Activated T-helper 2 cell treated with anti-CD3 and anti-CD28 coated beads, Interferon-gamma antibody, Interleukin-2, Interleukin-4, amounts not matched to agents 10 μg/mL and 5 μg/mL and 100 μg/mL, durations not matched to agents 14 hours and 24 hours and 36 hours (primary cell): ENCODE measurements at places on chromosomes 6 and 20. TPM values are rescaled to one million over a fixed set of nuclear protein-coding genes. Genes with fewer than 3 reads are reported as not detected.

TULP1 gene
- total RNA-seq, result not detected in 2 replicates

TENT5A gene
- total RNA-seq, result 0.50 and 0.53 TPM in 2 replicates

RPS10 gene
- total RNA-seq, result 1,642 and 1,684 TPM in 2 replicates

SUMO4 gene
- 7.7 and 7.8 TPM in 2 replicates for total RNA-seq

CCR6 gene
- not detected in 2 replicates for total RNA-seq

KCNG1 gene
- 2.2 and 2.3 TPM in 2 replicates for total RNA-seq

VWA7 gene
- 5.6 and 5.9 TPM in 2 replicates for total RNA-seq

PNPLA1 gene
- total RNA-seq, result not detected in 2 replicates

ASIP gene
- not detected in 2 replicates for total RNA-seq

WFDC5 gene
- total RNA-seq, result not detected in 2 replicates

DNA sequence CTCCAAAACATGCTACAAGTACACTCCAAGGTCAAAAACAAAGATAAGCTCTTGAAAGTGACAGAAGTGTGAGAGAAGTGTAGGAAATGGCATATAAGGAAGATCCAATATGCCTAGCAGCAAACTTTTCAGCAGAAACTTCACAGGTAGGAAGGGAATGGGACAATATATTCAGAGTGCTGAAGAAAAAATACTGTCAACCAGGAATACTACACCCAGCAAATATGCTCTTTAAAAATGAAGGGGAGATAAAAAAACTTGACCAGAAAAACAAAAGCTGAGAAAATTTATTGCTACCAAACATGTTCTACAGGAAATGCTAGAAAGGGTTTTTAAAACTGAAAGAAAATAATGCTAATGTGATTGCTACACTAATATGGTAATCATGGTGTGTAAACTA is 46.2 kb downstream of the THBS2 start:
- DNase-seq, result no peak

DNA sequence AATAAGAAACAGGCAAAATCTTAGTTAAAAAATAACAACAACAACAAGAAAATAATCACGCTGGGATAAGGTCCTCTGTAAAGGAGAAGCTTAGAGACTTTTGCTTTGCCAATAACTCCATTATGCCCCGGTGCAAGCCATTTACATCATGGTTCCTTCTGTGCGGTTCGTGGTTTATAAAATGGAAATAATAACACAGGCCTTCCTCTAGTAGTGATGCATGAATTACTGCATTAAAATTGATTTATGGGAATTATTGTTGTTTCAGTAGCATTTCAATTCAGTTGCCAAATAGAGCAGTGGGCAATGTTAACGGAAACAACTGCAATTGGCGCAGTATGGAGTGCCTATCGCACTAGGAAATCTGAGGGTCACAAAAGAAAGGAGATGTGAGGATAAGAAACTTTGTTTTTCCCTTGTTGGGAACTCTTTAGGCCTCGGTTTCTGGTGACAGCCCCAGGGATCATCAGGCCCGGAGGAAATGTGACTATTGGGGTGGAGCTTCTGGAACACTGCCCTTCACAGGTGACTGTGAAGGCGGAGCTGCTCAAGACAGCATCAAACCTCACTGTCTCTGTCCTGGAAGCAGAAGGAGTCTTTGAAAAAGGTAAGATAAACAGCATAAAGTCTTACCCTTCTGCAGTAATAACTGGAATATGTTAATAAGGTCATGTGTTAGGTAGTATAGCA is 1.1 kb downstream of the CD109 start:
- DNase-seq, result no peak

DNA sequence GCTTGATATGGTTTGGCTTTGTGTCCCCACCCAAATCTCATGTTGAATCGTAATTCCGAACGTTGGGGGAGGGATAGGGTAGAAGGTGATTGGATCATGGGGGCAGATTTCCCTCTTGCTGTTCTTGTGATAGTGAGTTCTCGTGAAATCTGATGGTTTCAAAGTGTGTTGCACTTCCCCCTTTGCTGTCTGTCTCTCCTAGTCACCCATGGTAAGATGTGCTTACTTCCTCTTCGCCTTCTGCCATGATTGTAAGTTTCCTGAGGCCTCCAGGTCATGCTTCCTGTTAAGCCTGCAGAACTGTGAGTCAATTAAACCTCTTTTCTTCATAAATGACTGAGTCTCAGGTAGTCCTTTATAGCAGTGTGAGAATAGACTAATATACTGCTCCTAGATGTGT is 19.9 kb downstream of the PFDN4 start:
- no peak for DNase-seq

GRCh38 chr6:113530769-113531168 is 326.4 kb upstream of the MARCKS start:
- no peak for DNase-seq

GRCh38 chr6:106913111-106913510 is 61.4 kb downstream of the CD24 start:
- DNase-seq, result no peak

- no peak for DNase-seq
These were observed 583.3 kb downstream of the TENT5A start for GRCh38 chr6:81169166-81169565.

GRCh38 chr6:7106215-7106751 is 1.5 kb upstream of the RREB1 start:
- no peak for DNase-seq

DNA sequence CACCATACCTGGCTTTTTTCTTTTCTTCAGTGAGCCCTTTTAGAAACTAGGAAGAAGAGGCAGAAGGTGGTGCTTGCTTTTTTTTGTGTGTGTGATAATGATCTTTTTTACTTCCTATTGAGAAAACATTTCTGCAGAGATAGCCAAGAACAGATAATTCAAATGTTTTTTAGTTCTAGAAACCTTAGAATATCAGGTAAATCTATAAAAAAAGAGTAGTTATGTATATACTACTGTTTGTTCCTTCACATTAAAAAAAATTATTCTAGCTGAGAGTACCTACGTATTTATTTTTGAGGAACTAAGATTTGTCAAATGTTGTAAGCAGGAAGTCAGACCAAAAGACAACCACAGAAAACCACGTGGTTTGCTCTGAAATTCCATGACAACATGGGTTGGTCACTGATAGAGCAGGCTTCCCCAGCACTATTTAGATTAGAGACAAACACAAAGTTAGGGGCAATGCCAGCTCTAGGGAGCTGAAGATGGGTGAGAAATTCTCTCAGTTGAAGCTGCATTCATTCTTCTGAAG is 12.8 kb downstream of the STK4 start:
- peak; percentile 67 for DNase-seq

DNA sequence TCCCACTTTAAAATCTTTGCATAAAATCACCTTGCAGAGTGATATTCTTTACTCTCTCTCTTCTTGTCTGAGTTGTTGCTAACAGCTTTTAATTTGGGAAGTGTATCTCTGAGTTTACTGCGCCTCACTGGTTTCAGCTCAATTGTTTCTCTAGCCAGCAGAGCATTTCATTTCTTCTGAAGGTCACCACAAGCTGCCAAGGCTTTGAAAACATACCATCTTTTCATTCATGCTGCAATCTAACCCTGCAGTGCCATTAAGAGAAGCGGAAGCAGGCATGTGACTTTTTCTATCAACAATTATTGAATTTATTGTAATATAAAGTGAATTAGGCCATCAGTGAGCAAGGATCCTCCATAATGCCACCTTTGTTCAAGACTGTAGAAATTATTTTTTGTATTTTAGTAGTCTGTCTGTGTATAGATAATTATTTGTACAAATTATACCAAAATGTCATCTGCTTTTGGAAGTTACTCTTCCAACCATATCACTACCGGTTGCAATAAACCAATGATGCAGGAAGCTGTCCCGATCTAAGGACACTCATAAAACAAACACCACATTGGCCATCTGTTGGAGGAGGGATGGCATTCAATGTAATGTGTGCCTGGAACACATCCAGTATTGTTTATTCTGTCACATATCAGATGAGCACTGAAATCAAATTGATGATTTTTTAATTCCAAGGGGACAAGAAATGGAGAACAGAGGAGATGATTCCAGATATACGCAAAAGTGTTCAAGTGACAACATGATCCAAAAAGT is 26.8 kb downstream of the HS3ST5 start:
- no peak for DNase-seq

DNA sequence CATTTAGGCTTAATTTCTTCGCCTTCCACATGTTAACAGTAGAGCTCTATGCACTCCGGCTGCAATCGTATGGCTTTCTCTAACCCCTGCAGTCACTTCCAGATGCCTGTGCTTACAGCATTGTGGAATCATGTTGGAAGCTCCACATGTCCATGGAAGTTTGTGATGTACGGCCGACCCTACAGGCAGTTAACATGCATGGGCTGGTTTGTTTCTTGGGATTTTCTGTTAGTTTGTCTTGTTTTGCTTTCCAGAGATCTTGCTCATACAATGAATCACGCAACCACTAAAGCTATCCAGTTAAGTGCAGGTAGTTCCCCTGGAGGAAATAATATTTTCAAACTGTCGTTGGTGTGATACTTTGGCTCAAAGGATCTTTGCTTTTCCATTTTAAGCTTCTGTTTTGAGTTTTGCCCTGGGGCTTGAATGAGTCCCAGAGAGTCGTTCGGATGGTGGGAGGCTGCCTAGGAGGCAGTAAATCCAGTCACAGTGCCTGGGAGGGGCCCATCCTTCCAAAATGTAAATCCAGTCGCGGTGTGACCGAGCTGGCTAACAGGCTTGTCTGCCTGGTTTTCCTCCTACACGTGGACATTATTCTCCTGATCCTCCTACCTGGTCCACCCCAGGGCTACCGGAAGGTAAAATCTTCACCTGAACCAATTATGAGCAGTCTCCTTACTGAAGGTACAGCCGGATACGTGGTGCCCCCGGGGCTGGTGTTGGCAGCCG is 225.9 kb downstream of the SMOC2 start:
- DNase-seq, result no peak

GRCh38 chr20:23702021-23702420 is 13.2 kb upstream of the CST4 start:
- DNase-seq, result no peak

GRCh38 chr20:3392756-3393155 is 14.7 kb downstream of the DNAAF9 start:
- DNase-seq, result no peak

GRCh38 chr6:65964261-65964660 is 257.2 kb upstream of the EYS start:
- DNase-seq, result no peak

GRCh38 chr20:24770628-24771541 is 178.2 kb upstream of the CST7 start:
- DNase-seq, result no peak

- no peak for DNase-seq
These were observed 139.0 kb downstream of the FNDC1 start for GRCh38 chr6:159308198-159308597.

DNA sequence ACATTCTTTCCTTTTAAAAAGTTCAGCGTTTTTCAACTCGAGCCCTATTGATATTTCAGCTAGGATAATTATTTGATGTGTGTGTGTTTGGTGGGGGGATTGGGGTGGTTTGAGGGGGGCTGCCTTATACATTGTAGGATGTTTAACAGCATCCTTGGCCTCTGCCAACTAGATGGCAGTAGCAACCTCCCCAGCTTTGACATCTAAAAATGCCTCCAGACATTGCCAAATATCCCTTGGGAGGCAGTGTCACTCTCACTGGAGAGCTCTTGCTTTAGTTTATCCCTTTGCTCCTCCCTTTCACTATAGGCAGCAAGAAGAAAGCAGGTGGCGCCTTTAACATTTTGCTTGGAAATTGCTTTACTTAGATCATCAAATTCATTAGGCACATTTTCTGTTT is 14.6 kb upstream of the TP53TG5 start:
- DNase-seq, result no peak

DNA sequence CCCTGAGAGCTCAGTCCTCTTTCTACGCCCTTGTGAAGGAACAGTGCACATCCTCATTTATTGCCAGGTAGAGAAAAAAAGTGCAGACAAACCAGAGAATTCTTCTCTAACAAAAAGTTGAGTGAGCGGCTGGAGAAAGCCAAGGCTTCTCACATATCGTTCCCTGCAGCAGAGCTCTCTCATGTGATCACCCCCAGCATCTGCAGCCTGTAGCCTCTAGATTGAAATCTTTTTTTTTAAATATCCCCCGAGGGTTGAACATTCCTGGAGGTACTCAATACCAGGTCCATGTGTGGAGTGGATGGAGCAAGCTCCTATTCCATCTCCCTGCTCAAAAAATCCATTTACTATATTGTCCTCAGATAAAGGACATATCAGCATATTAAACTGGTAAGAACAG is 22.9 kb upstream of the ZNF133 start:
- no peak for DNase-seq

GRCh38 chr6:19465256-19465655 is 371.9 kb upstream of the ID4 start:
- no peak for DNase-seq

- no peak for DNase-seq
These were observed 91.8 kb downstream of the CAP2 start for GRCh38 chr6:17485181-17485580.

GRCh38 chr6:11744753-11745152 is 33.9 kb downstream of the ADTRP start:
- no peak for DNase-seq

GRCh38 chr6:84521511-84521910 is 242.9 kb downstream of the TBX18 start:
- no peak for DNase-seq

- DNase-seq, result no peak
These were observed 73.0 kb downstream of the SLC24A3 start for GRCh38 chr20:19285436-19285835.

GRCh38 chr20:51596668-51597388 is 54.3 kb upstream of the NFATC2 start:
- no peak for DNase-seq

GRCh38 chr6:113412589-113413357 is 444.4 kb upstream of the MARCKS start:
- DNase-seq, result no peak

DNA sequence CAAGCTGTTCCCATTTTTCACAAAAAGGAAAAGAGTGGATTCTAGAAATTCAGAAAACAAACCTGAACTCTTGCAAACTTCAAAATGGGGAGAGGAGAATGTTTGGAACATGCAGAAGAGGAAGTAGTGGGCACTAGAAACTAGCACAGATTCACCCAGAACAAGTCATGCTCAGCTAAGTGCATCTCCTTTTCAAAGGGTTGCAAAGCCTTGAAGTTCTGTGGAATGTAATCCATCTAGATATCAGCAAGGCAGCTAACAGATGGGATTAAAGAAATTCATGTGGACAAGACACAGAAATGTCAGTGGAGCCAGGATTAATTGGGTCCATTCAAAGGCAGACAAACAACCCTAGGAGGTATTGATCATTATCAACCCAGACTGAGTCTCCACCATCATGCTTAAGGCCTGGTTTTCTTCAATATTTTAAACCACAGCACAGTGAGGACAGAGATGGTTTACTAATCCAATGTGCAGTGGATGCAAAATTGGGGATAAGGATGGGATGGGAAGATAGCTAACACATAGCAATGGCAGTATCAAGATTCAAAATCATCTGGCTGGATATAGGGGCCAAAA is 31.3 kb downstream of the KCNK5 start:
- no peak for DNase-seq
